HT1080 (cell line): ENCODE measurements at places on chromosomes 6 and 20. TPM values are rescaled to one million over a fixed set of nuclear protein-coding genes. Genes with fewer than 3 reads are reported as not detected.

Gene PTCRA
- total RNA-seq: not detected in 2 replicates

Gene CEP85L
- total RNA-seq: 8.8 and 9.2 TPM in 2 replicates

Gene HLA-DQB1
- total RNA-seq: not detected in 2 replicates

Gene SOX4
- total RNA-seq: 4.5 and 4.8 TPM in 2 replicates

Gene C2
- 0.13 TPM in 1 of 2 replicates, not detected in the other for total RNA-seq

Gene PRDM13
- not detected in 2 replicates for total RNA-seq

Gene C20orf204
- 0.42 and 0.50 TPM in 2 replicates for total RNA-seq

Gene DEFB125
- total RNA-seq: not detected in 2 replicates

Gene HS3ST5
- 0.18 TPM in 1 of 2 replicates, not detected in the other for total RNA-seq

Gene LRRC73
- total RNA-seq: 0.07 and 0.77 TPM in 2 replicates

Gene GTSF1L
- not detected in 2 replicates for total RNA-seq

Gene NTSR1
- 0.19 and 0.50 TPM in 2 replicates for total RNA-seq

- DNase-seq: no peak
These were observed 517.8 kb upstream of the FLRT3 start for GRCh38 chr20:14855171-14855570.

GRCh38 chr6:113433335-113433991 is 423.7 kb upstream of the MARCKS start:
- DNase-seq: no peak

DNA sequence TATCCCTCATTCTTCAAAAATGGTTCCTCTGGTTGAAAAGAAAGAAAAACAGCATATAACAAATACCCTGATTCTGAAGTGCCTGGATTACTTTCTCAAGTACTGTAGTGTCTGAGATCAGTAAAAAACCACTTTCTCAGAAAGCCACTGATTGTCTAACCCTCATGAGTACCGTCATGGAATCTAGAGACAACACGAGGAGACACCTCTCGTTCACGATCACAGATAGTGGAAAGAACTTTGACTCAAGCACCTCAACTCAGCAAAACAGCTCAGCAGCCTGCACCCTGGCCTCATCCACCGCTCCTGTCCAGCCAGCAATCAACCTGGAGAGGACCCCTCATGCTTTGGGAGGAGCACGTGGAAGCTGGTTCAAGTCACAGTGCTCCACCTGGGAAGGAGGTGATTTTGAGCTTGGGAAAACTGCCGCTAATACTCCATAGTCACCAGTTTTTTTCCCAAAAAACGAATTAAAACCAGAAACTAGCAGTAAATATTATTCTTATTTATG is 1.0 kb downstream of the SCML4 start:
- no peak for DNase-seq

GRCh38 chr20:37777988-37778659 is 84.3 kb downstream of the CTNNBL1 start:
- no peak for DNase-seq

DNA sequence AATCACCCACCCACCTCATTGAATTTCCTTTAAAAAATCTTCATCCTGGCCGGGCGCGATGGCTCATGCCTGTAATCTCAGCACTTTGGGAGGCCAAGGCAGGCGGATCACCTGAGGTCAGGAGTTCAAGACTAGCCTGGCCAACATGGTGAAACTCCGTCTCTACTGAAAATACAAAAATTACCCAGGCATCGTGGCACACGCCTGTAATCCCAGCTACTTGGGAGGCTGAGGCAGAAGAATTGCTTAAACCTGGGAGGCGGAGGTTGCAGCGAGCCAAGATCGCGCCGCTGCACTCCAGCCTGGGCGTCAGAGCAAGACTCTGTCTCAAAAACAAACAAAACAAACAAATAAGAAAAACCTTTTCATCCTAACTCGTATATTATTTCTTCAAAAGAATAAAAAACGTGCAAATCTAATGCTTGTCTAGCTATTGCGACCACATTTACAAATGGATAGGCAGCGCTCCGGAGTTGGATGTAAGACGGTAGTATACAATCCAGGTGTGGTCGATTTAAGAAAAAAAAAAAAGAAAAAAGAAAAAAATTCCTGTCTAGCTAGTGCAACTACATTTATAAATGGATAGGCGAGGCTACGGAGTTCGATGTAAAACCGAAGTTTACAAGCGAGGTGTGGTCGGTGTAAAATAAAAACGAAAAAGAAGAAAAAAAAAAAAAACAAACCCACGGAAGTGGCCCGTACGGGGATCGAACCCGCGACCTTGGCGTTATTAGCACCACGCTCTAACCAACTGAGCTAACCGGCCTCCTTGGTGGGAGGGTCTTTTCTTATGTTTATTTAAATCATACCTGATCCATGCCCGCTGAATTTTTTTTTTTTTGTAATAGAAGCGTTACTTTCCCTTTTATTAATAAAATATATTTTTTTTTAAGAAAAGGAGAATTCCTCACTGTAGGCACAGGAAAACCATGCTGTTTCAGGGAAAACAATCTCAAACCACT is 70.7 kb upstream of the PRSS16 start:
- DNase-seq: peak; percentile 47

DNA sequence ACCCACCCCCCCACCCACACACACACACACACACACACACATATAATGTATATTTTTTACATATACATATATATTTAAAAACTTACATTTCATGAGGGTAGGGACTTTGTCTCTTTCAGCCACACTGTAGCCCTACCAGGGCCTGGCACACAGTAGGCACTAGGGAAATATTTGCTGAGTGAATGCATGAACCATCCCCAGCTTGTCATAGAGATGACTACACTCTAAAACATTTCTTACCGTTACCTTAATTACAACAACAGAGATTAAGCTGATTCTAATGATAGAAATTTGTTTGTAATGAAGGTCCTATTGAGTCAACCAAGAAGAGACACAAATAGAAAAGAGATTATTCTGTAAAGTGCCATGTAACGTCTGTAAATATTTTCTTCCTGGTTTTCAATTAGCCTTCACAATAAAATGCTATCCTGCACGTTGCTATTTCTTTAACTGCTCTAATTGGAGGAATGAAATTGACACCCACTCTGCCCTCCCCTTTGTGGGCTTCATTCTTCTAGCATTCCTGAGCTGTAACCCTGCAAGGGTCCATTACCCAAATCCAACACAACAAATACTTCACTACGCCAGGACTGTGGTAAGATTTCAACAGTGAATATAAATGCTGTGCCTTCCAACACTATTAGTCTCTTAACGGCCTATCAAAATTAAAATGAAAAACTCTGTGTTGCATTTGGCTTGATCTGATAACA is 30.8 kb downstream of the SIM1 start:
- DNase-seq: no peak

GRCh38 chr20:1808101-1808500 is 87.1 kb upstream of the SIRPA start:
- DNase-seq: no peak

GRCh38 chr6:32895006-32895345 is 41.0 kb downstream of the PSMB9 start:
- no peak for DNase-seq

DNA sequence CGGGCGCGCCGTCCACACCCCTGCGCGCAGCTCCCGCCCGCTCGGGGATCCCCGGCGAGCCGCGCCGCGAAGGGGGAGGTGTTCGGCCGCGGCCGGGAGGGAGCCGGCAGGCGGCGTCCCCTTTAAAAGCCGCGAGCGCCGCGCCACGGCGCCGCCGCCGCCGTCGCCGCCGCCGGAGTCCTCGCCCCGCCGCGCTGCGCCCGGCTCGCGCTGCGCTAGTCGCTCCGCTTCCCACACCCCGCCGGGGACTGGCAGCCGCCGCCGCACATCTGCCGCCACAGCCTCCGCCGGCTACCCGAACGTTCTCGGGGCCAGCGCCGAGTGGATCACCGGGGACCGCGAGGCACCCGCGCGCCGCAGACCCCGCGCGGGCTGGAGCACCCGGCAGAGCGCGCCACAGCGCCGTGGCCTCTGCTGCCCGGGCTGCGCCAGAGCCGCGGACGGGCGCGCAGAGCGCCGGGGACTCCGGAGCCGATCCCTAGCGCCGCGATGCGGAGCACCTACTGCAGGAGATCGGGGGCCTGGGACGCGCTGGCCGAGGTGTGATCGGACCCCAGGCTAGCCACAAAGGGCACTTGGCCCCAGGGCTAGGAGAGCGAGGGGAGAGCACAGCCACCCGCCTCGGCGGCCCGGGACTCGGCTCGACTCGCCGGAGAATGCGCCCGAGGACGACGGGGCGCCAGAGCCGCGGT is at the start of gene BMP2:
TSS of gene BMP2 (plus strand) at position 151 of the 692 bp plus-strand sequence. CDS start 2,441 bp downstream, outside the sequence.
- peak; percentile 20 for DNase-seq

GRCh38 chr6:28489366-28490204 is 26.0 kb downstream of the GPX6 start:
- DNase-seq: peak; percentile 66

- peak; percentile 50 for DNase-seq
These were observed 95.0 kb upstream of the IFNGR1 start for GRCh38 chr6:137313928-137314855.

GRCh38 chr20:21234806-21235483 is 68.2 kb upstream of the XRN2 start:
- DNase-seq: no peak

DNA sequence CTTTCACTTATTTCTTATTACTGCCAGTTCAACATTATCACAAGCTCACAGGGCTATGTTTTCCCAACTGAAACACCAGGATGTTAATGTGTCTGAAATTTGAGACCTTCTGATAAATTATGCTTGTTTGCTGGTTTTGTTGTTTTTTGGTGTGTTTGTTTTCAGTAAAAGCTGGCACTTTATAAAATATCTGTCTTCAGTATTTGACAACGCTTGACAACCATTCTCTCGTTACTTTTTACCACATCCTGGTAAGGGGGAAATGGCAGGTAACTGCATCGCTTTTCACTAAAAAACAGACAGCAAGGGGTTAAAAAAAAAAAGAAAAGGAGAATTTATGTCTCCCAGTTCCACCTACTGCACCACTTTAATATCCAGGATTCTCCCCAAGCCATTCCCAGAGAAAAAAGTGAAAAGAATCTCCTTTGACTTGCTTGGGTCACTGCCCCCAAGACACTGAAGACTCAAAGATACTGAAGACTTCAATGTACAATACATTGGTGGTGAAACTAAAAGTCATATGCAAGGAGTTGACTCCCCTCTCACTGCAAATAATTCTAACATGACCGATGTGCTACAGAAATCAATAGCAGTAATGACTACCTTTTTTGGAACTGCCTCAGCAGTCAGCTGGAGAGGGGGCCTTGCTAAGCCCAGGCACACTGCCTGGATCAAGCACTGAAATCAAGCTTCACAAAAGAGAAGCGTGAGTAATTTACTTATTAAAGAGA is 88.9 kb downstream of the HIVEP2 start:
- DNase-seq: no peak

- peak; percentile 94 for DNase-seq
These were observed 179.3 kb downstream of the CARMIL1 start for GRCh38 chr6:25458485-25458884.

DNA sequence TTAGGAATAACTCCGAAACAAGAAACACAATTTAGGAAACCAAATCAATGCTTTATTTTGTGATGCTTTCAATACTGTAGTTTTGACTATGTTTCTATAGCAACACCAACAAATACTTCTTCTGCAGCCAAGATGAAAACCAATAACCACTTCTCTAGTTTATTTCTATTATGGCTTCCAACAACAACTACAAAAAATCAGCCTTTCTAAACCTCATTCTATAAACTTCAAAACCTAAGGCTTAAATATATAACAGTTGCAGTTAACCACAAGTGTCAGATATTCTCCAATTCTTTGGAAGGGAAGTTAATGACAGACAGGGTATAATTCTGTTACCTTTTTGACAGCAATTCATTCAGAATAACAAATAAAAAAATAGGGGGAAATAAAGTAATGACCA is 80.9 kb downstream of the EPB41L2 start:
- no peak for DNase-seq

GRCh38 chr20:63705232-63706026 is 2.3 kb downstream of the ARFRP1 start:
- no peak for DNase-seq

- no peak for DNase-seq
These were observed 42.1 kb downstream of the IYD start for GRCh38 chr6:150410906-150411305.

- no peak for DNase-seq
These were observed 205.2 kb upstream of the CDH4 start for GRCh38 chr20:61046721-61047351.

DNA sequence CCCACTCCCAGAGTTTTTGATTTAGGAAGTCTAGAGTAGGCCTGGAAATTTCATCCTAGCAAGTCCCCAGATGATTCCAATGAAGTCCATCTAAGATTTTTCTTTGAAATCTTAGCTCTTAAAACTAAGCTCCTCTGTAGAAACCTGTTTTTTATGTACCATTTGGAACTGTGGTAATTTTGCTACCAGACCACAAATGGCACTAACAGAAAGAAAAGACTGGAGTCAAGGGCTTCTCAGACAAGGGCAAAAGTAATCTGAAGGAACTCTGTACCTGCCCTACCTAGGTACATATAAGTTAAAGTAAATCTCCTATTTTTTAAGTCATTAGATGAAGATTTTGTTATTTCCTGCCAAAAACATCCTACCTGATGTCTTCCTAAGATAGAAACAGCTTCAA is 155.0 kb upstream of the HTR1E start:
- no peak for DNase-seq

GRCh38 chr6:96611342-96611991 is 48.5 kb downstream of the FHL5 start:
- DNase-seq: no peak

GRCh38 chr6:7207720-7208119 is 100.0 kb downstream of the RREB1 start:
- DNase-seq: no peak

- DNase-seq: no peak
These were observed 26.6 kb downstream of the BPIFB1 start for GRCh38 chr20:33309631-33310030.

DNA sequence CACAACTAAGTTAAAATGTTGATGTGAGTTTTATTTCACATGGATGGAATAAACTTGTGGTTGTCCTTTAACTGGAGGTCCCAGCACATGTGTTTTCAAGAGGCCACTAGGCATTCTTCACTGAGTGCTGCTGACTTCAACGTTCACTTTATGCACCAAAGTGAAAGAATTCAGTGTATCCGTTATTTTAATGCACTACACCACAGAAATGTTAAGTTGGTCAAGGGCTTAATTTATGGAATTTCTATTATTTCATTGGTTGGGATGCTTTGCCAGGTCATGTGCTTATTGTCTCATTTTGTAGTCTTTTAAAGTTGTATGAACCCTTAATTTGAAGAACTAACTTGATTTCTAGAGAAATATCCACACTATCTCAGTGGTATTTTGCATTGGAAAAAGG is 106.4 kb downstream of the PPP1R14C start:
- no peak for DNase-seq

DNA sequence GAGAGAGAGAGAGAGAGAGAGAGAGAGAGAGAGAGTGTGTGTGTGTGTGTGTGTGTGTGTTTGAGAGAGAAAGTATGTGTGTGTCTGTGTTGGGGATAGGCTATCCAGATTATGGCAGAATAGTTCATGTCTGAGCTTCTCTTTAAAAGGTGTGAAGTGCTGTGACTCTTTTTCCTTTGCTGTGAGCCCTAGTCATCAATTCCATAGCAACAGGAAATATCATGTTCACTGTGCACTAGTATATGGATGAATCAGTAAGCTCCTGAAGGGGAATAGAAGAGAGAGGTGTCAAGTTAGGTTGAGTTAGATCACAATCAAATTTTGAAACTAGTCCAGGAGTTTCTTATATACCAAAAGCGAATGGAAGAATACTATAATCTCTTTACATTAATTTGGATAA is 318.7 kb downstream of the RFPL4B start:
- DNase-seq: peak; percentile 80
